GM23338 (cell line): ENCODE measurements at places on chromosomes 2 and 18.
A peak's percentile ranks its signal among the peaks of the same experiment; 100 is the strongest.

DNA sequence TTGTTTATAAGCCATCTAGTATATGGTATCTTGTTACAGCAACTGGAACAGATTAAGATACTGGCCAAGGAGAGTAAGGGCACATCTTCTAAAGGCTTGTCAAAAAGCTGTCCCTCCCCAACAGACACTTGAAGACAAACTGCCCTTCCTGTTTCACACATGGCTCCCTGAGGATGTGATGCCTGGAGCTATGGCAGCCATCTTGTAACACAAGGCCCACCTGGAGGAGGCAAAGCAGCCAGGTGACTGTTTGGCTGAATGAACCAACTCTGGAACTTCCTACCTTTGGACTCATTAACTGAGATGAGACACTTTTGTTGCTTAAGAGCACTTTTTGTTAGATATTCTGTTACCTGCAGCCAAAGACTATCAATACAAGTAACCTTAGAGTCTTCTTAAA, 54.4 kb downstream of the SNORC start:
- H3K27ac ChIP-seq, result no peak overlapping the region
- peaks cover 26% of the 10 kb centered on the region for H3K4me1 ChIP-seq
- no peak for DNase-seq
- H3K4me3 ChIP-seq, result no peak overlapping the region
- H3K36me3 ChIP-seq, result no peaks in the 10 kb centered on the region

DNA sequence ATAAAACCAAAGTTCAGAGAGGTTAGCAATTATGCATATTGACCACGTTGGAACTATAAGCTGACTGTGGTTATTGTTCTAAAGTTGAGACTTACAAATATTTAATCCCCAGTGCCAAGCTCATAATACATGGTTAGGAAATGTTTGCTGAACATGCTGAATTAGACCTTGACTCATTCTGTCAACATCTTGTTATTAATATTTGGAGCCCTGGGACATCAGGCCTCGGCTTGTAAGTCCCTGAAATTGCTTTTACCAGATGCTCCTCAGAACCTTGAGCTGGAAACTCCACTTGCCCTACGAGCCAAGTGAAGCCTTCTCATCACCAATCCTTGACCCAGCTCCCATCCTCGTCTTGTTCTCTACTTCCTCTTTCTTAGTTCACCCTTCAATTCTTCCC, 21.2 kb downstream of the DYNAP start:
- H3K27me3 ChIP-seq, result no peaks in the 10 kb centered on the region
- H3K36me3 ChIP-seq, result no peaks in the 10 kb centered on the region; the same call in 1 of the 2 replicates
- no peak for DNase-seq
- peaks cover 22% of the 10 kb centered on the region for H3K4me1 ChIP-seq

- H3K36me3 ChIP-seq, result no peaks in the 10 kb centered on the region
- H3K4me1 ChIP-seq, result peaks cover 20% of the 10 kb centered on the region
- 0 out of 2 replicates have a peak overlapping the region, but pooled peaks have one; percentile 2 for H3K4me3 ChIP-seq
- H3K27me3 ChIP-seq, result no peaks in the 10 kb centered on the region
Observed at GRCh38 chr2:53827398-53828175, 32.2 kb downstream of the GPR75 start.

- peaks cover 9% of the 10 kb centered on the region for H3K36me3 ChIP-seq
- no peaks in the 10 kb centered on the region for H3K27me3 ChIP-seq
- peak; percentile 81 for DNase-seq
Observed at GRCh38 chr2:86747711-86748639, 27.9 kb downstream of the RMND5A start.

DNA sequence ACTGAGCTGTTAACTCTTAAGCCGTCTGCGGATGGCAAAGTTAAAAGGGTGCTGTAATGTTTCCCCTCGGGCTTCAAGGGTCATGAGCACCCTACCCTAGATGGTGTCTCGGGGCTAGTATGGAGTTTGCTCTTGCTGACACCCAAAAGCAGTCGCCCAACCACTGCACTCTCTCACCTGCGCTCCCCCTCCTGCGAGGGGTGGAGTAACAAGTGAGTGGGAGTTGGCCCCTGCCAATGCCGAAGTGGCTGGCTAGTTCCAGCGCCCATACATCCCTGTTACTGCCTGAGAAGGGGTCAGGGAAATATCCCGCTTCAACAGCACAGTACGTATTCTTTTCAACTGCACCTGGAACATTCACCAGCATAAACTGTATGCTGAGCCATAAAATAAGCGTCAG, 47.5 kb downstream of the FAM117B start:
- H3K27ac ChIP-seq, result peak overlapping the region; percentile 39
- DNase-seq, result peak; percentile 50
- peaks cover 19% of the 10 kb centered on the region; the same call in 1 of the 2 replicates for H3K4me1 ChIP-seq

GRCh38 chr2:143345887-143346787, 216.9 kb downstream of the ARHGAP15 start:
- peaks cover 47% of the 10 kb centered on the region for H3K4me1 ChIP-seq
- no peaks in the 10 kb centered on the region for H3K36me3 ChIP-seq
- H3K27me3 ChIP-seq, result no peaks in the 10 kb centered on the region

- H3K27ac ChIP-seq, result no peak overlapping the region
- no peak for DNase-seq
- H3K4me3 ChIP-seq, result no peak overlapping the region
- H3K36me3 ChIP-seq, result no peaks in the 10 kb centered on the region
- H3K27me3 ChIP-seq, result no peaks in the 10 kb centered on the region
Observed at GRCh38 chr2:223042284-223042683, 9.7 kb upstream of the KCNE4 start.

GRCh38 chr2:159290289-159290907, 3.9 kb upstream of the WDSUB1 start:
- no peaks in the 10 kb centered on the region for H3K36me3 ChIP-seq
- H3K4me1 ChIP-seq, result no peaks in the 10 kb centered on the region; the same call in 1 of the 2 replicates
- H3K27me3 ChIP-seq, result no peaks in the 10 kb centered on the region
- H3K27ac ChIP-seq, result no peak overlapping the region
- H3K4me3 ChIP-seq, result no peak overlapping the region

GRCh38 chr2:11275910-11276309, 68.5 kb downstream of the ROCK2 start:
- H3K27me3 ChIP-seq, result no peaks in the 10 kb centered on the region
- no peaks in the 10 kb centered on the region for H3K36me3 ChIP-seq
- H3K4me1 ChIP-seq, result no peaks in the 10 kb centered on the region
- no peak for DNase-seq
- H3K4me3 ChIP-seq, result no peak overlapping the region
- H3K27ac ChIP-seq, result no peak overlapping the region

DNA sequence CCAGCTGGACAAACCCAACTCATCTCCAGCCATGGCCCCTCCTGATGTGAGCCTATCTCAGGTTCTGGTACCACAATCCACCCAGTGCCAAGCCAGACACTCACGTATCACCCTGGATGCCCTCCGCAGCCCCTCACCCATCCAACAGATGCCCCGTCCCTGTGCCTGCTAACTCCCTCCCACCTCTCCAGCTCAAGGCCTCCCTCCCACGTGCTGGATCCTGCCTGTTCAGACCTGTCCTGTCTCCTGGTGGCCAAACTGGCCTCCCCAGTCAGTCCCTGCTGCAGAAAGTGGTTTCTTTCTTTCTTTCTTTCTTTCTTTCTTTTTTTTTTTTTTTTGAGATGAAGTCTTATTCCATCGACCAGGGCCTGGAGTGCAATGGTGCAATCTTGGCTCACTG, 86.2 kb downstream of the RRM2 start:
- H3K27ac ChIP-seq, result no peak overlapping the region
- H3K27me3 ChIP-seq, result no peaks in the 10 kb centered on the region
- H3K36me3 ChIP-seq, result no peaks in the 10 kb centered on the region
- DNase-seq, result no peak

- H3K36me3 ChIP-seq, result peaks cover 3% of the 10 kb centered on the region; the same call in 1 of the 2 replicates
- 0 out of 2 replicates have a peak, but pooled peaks cover 3% of the 10 kb centered on the region for H3K4me1 ChIP-seq
- DNase-seq, result no peak
- H3K4me3 ChIP-seq, result no peak overlapping the region
- no peaks in the 10 kb centered on the region for H3K27me3 ChIP-seq
- no peak overlapping the region for H3K27ac ChIP-seq
Observed at GRCh38 chr2:16069663-16069932, 129.2 kb downstream of the MYCN start.

- no peak overlapping the region for H3K27ac ChIP-seq
- no peak overlapping the region for H3K4me3 ChIP-seq
- H3K36me3 ChIP-seq, result no peaks in the 10 kb centered on the region
- H3K27me3 ChIP-seq, result no peaks in the 10 kb centered on the region
- DNase-seq, result no peak
Observed at GRCh38 chr2:172050479-172051125, 34.7 kb upstream of the DLX1 start.

DNA sequence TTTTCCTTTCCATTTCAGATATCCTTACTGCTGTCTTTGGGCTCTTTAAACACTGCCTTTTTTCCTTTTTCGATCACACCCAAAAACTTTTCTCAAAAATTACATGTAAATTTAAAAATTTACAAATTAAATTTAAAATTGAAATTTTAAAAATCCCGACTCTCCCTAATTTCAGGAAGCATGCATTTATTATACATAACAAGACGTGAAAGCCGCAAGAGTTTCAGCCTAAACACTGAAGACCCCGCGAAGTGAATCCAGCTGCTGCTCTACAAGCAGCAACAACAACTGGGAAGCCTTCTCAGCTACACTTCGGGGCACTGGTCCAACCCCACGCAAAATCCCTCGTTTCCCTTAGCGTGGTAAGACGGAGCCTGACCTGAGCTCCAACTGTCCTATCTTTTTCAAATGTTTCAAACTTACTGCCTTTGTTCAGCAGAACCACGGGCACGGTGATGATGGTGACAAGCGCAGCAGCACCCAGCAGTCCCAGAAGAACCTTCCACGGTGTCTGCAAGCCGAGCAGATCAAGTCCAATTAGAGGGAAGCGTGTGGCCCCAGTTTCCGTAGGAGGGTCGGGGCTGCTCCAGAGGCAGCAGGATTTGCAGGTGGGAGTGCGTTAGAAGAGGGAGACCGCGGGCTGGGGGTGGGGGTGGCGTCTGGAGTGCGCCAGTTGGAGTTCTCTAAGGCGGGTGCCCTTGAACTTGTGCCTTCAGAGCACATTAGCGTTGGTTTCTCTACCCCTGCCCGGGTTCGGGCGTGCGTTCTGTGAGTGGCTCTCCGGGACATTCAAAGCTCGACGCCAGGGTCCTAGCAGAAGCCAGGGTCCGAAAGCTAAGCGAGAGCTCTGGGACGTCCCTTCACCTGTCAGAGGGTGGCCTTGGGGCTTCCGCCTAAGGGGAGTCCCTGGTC, 783 bp downstream of the DPP4 start:
- H3K36me3 ChIP-seq, result no peaks in the 10 kb centered on the region
- peak overlapping the region; percentile 81 for H3K4me3 ChIP-seq
- peaks cover 39% of the 10 kb centered on the region for H3K4me1 ChIP-seq
- no peak overlapping the region for H3K27ac ChIP-seq

DNA sequence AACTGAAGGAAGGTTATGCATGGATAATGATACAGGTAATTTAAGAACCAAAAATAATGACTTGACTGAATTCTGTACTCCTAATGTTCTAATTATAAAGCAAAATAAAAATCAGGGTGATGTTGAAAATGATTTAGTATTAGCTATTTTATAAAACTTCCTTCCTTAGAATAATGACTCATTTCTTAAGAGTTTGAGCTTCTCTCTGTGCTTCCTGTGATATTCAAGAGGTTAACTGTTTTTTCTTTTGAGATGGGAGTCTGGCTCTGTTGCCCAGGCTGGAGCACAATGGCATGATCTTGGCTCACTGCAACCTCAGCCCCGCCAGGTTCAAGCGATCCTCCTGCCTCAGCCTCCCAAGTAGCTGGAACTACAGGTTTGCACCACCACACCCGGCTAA, 14.8 kb downstream of the HADHA start:
- no peak for DNase-seq
- no peaks in the 10 kb centered on the region for H3K27me3 ChIP-seq
- no peak overlapping the region for H3K4me3 ChIP-seq
- H3K36me3 ChIP-seq, result peaks cover 83% of the 10 kb centered on the region
- no peaks in the 10 kb centered on the region for H3K4me1 ChIP-seq

DNA sequence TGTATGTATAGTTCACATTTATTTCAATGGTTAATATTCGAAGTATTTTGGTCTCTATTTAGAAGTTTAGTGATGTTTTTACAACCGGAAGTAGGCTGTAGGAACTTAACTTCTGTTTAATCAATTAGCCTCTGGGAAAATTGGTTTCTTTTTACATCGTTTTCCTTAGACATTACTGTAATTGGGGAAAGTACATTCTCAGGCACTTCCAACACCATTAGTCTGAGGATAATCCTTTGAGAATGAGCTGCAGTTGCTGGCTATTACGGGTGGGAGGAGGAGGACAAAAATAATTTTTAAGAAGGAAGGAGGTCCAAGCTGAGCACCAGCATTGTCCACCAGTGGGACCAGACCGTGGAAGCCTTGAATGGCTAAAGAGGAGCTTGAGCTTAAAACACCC, 70.4 kb upstream of the ST3GAL5 start:
- DNase-seq, result no peak
- H3K36me3 ChIP-seq, result peaks cover 4% of the 10 kb centered on the region; the same call in 1 of the 2 replicates
- H3K27me3 ChIP-seq, result no peaks in the 10 kb centered on the region
- H3K4me3 ChIP-seq, result no peak overlapping the region

DNA sequence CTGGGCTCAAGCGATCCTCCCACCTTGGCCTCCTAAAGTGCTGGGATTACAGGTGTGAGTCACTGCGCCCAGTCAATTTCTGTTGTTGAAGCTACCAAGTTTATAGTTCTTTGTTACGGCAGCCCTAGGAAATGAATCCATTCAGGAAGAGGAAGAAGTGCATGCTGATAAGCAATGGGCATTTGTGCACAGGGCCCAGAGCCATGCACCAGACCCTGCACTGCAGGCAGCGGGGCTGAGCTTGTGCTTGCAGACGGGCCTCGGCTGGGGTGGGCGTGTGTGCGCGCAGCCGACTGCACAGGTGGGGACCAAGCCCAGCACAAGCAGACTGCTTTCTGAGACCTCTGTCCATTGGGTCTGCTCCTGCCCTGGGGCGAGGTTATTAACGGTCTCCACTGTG, 144.6 kb downstream of the CABLES1 start:
- H3K36me3 ChIP-seq, result no peaks in the 10 kb centered on the region
- H3K27me3 ChIP-seq, result no peaks in the 10 kb centered on the region
- no peak overlapping the region for H3K4me3 ChIP-seq

DNA sequence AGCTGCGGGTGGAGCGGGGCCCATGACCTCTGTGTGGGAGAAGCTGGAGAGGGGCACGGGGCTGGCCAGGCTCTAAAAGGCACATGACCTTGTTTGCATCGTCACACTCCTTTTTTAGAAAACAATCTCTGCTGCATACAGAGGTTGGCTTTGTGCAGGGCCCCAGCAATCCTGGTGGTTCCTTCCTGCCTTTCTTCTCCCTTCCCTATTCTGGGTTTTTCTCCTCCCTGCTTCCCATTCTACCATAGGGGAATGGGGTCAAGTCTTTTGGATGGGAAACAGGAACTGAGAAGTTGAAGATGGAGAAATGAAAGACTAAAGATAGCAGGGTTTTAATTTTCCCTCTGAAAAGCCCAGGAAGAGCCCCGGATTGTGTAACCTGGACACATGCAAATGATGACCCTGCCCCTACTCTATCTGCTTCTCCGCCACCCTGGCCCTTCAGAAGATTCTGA, 53.9 kb downstream of the ASAP2 start:
- H3K36me3 ChIP-seq, result no peaks in the 10 kb centered on the region
- H3K4me1 ChIP-seq, result peaks cover 28% of the 10 kb centered on the region
- H3K27ac ChIP-seq, result 0 out of 2 replicates have a peak overlapping the region, but pooled peaks have one; percentile 50
- no peaks in the 10 kb centered on the region for H3K27me3 ChIP-seq
- H3K4me3 ChIP-seq, result no peak overlapping the region

- no peak overlapping the region for H3K27ac ChIP-seq
- DNase-seq, result no peak
- H3K27me3 ChIP-seq, result no peaks in the 10 kb centered on the region
- no peaks in the 10 kb centered on the region for H3K36me3 ChIP-seq
- H3K4me1 ChIP-seq, result no peaks in the 10 kb centered on the region
Observed at GRCh38 chr2:3277050-3277747, 100.4 kb downstream of the EIPR1 start.
